ENCODE measurements at places on chromosomes 4 and X. TPM values are rescaled to one million over a fixed set of nuclear protein-coding genes. Genes with fewer than 3 reads are reported as not detected.

Gene TCEAL5
- 5.3 TPM for total RNA-seq

Gene HTRA3
- total RNA-seq, result 5.5 TPM

Gene MAGEE1
- total RNA-seq, result 7.3 TPM

- DNase-seq, result no peak
Observed at GRCh38 chrX:69603566-69604194, 12.2 kb upstream of the EDA start.

GRCh38 chrX:45806410-45807121 lies 605.9 kb upstream of the DIPK2B start:
- no peak for DNase-seq

GRCh38 chr4:62500296-62500695 lies 1300.2 kb downstream of the ADGRL3 start:
- DNase-seq, result no peak

DNA sequence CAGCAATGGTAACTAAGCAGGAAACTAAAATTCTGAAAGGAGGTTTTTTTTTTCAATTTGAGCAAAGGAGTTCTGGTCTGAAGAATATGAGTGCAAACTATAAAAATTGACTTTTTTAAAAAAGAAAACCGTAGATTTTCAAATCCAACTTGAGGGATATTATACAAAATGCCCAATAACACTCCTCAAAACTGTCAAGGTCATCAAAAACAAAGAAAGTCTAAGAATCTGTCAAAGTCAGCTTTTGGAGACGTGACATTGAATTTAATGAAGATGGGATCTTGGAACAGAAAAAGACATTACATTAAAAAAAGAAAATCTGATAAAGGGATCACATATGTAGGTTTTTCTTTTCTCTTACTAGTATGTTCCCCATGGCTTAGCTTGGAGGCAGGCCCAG lies 40.4 kb upstream of the AR start:
- DNase-seq, result no peak

- DNase-seq, result no peak
Observed at GRCh38 chr4:128303986-128304385, 16.4 kb upstream of the PGRMC2 start.

DNA sequence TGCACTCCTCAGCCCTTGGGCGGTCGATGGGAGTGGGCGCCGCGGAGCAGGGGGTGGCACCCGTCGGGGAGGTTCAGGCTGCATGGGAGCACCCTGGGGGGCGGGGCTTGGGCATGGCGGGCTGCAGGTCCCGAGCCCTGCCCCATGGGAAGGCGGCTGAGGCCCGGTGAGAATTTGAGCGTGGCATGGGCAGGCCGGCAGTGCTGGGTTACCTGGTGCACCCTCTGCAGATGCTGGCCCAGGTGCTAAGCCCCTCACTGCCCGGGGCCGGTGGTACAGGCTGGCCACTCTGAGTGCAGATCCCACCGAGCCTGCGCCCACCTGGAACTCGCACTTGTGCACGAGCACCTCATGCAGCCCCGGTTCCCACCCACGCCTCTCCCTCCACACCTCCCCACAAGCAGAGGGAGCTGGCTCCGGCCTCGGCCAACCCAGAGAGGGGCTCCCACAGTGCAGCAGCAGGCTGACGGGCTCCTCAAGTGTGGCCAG lies 556.3 kb downstream of the GALNTL6 start:
- DNase-seq, result no peak

DNA sequence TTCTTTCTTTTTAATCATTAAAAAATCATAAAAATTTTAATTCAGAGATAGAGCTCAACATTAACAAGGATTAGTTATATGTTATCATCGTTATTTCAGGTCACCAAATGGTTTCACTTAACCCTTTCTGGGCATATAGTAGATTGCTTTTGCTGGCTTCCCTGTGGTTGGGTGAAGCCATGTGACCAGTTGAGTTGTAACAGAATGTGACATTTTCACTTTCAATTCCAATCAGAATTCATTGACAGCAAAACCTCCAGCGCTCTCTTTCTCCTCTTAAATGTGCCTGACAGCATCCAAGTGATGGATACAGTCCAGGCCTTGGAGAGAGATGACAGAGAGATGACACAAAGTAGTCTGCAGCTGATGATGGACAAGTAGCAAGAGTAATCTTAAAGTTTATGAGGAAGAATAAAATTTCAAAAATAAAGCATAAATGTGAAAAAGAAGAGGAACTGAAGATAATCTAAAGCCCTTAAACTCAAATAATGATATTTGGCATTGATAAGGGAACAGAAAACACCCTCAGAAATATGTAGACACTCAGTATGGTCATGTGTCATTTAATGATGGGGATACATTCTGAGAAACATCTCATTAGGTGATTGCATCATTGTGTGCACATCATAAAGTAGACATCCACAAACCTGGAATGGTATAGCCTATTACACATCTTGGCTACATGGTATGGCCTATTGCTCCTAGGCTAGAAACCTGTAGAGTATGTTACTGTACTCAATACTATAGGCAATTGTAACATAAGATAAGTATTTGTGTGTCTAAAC lies 92.3 kb upstream of the QRFPR start:
- no peak for DNase-seq

GRCh38 chrX:102957751-102958150 lies 20.7 kb downstream of the RAB40AL start:
- no peak for DNase-seq

- DNase-seq, result no peak
Observed at GRCh38 chr4:124030147-124030546, 633.6 kb downstream of the SPRY1 start.

- no peak for DNase-seq
Observed at GRCh38 chr4:24668956-24669355, 84.6 kb upstream of the DHX15 start.

GRCh38 chrX:133365871-133366611 lies 49.2 kb downstream of the GPC4 start:
- DNase-seq, result no peak

DNA sequence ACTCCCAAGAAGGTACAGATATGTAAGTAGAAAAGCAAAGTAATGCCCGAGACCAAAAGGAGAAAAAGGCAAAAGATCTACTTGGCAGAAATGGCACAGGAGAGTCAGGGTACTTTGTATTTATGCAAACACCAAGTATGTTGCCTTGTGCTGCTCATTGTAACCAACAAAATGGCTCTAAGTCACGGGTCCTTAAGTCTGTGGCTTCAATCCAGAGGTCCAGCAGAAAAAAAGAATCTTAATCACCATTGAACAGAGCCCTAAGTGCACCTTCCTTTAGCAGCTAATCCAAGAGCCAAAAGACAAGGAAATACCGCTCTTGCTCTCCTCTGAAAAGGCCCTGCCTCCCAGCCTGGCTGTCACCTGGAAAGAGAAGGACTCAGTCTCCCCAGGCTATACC lies 324.9 kb upstream of the PPARGC1A start:
- DNase-seq, result no peak

- DNase-seq, result no peak
Observed at GRCh38 chr4:108825737-108826136, 62.9 kb upstream of the ETNPPL start.
